ENCODE measurements at places on chromosomes 1 and 21.

GRCh38 chr1:67060811-67061218, 6.9 kb upstream of the SLC35D1 start:
- DNase-seq, result no peak

GRCh38 chr1:152926091-152926490, 17.7 kb downstream of the IVL start:
- DNase-seq, result no peak

DNA sequence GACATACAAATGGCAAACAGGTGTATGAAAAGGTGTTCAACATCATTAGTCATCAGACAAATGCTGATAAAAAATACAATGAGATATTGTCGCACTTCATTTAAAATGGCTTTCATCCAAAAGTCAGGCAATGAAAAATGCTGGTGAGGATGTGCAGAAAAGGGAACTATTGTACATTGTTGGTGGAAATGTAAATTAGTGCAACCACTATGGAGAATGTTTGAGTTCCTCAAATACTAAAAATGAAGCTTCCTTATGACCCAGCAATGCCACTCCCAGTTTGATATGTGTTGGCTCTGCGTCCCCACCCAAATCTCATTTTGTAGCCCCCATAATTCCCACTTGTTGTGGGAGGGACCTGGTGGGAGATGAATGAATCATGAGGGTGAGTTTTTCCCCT, 309.7 kb upstream of the ZRANB2 start:
- DNase-seq, result no peak

- no peak for DNase-seq
Measured at GRCh38 chr1:44485229-44485933, 80.3 kb downstream of the RNF220 start.

DNA sequence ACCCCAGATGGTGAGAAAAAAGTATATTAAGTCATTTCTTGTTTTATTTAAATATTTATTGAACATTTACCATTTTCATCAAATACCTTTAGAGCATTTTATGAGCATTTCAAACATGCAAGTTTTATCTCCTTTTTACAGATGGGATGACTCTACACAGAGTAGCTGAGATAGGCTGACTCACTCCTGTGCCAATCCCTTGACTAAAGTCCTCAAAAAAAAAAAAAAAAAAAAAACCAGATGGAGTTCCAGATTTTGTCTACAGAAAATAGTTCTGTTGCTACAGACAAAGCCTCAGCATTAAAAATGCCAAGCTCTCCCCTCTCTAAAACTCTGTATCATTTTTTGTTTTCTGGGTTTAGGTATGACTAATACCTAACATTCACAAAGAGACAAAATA, 303.0 kb upstream of the PLD5 start:
- DNase-seq, result no peak

- no peak for DNase-seq
Measured at GRCh38 chr1:46041551-46041950, 90.9 kb downstream of the PIK3R3 start.

DNA sequence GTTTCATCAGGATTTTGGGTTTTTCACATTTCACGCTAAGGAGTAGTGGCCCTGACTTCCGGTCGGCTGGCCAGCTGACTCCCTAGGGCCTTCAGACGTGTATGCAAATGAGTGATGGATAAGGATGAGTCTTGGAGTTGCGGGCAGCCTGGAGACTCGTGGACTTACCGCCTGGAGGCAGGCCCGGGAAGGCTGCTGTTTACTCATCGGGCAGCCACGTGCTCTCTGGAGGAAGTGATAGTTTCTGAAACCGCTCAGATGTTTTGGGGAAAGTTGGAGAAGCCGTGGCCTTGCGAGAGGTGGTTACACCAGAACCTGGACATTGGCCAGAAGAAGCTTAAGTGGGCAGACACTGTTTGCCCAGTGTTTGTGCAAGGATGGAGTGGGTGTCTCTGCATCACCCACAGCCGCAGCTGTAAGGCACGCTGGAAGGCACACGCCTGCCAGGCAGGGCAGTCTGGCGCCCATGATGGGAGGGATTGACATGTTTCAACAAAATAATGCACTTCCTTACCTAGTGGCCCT, 23.1 kb upstream of the TNFRSF1B start:
- no peak for DNase-seq

DNA sequence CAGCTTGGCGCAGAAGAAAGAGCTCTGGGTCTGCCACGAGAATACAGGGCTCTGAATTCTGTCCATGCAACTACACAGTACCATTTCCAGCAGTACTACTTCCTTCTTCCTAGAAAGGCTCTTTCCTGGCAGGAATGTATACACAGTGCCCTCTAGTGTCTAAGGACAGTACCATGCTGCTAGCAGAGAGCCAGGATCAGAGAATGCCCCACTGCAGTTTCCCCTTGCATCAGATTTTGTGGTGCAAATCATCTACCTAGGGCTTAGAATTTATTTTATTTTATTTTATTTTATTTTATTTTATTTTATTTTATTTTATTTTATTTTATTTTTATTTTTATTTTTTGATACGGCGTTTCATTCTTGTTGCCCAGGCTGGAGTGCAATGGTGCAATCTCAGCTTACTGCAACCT, 50.8 kb downstream of the PAX7 start:
- peak; percentile 7 for DNase-seq

DNA sequence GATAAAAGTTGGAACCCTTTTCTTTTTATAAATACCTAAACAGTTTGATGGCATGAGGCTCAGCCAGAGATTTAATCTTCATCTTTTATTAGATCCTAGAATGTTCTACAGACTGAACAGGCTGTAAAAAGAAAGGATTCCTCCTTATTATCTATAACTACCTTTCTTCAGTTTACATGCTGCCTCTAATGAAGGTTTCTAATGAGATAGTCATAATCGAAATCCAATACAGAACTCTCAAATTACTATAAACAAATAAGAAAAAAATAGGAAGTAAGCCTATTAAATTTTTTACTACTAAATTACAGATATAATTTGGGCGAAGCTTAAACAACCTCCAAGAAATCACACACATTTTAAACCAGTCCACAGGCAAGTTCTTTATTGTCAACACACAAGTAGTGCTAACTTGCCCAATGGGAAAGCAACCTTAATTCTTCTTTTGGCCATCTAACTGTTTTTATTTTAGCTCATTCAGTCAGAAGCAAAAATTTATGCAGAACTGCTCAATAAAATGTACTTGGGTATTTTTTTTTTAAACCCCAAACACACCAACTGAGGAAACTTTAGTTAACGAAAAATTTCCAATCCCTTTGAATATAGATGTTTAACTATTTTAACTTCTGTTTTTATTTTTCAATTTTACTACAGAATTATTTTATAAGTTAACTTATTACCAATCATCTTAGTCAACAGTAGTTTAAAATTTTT, 4.8 kb downstream of the WDR26 start:
- no peak for DNase-seq

DNA sequence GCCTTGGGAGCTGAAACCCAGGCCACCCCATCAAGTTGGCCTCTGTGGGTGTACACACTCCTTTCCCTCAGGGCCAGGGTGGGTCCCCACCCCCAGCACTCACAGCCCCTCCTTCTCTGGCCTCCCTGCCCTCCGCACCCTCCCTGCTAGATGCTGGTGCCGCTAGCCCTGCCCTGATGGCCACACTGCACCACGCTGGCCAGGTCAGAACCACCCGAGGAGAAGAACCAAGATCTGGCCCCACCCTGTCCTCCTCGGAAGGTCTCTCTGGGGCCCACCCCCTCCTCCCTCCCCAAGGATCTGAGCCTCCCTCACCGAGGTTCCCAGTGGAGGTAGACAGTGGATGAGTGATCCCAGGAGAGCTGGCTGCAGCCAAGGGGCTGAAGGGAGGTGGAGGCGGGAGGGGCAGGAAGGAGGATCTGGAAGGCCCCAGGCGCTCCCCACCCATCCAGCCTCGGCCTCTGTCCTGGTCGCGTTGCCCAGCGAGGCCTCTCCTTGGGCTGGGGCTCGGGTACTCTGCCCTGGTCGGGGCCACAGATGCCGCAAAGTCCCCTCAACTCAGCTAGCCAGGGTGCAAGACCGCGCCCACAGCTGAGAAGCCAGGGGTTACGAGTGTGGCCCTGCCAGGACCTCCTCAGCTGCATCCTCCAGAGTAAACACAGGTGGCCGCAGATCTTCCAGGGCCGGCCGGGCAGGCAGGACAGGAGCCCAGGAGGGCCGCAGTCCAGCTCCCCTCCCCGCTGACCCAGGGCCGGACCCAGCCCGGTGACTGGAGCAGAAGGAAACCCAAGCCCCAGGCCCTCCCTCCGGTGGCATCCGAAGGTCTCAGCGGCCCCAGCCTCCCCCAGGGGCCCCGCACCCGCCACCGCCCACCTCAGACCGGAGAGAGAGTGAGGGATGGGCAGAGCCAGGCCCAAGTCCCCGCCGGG, 5.2 kb downstream of the B3GALT6 start:
- DNase-seq, result no peak

- no peak for DNase-seq
Measured at GRCh38 chr21:26368591-26369320, 198.2 kb upstream of the APP start.

- no peak for DNase-seq
Measured at GRCh38 chr1:110216844-110217444, 6.8 kb downstream of the KCNC4 start.

DNA sequence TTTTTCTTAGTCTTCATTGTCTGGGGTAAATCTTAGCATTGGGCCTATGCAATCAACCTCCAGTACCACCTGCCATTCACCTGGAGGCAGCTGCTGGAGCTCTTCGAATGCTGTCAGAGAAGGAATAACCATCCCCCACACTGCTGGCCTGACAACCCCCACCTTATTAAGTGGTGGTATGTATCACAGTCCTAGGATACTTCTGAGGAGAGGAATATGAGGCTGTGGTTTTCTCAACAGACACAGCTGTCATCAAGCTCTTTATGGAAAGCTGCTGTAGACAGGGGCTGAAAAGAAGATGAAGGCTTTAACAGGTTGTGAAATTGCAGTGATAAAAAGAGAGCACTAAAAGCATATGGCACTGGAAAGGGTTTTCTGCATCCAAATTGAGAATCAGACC, 61.7 kb downstream of the TSEN15 start:
- DNase-seq, result no peak

GRCh38 chr1:229091721-229092136, 179.2 kb upstream of the RAB4A start:
- no peak for DNase-seq

- no peak for DNase-seq
Measured at GRCh38 chr1:117671781-117672501, 66.1 kb downstream of the TENT5C start.
